Stimulated activated CD4-positive, alpha-beta T cell treated with anti-CD3 and anti-CD28 coated beads, Interleukin-15, amount 100 ng/mL, for 48 hours (primary cell): ENCODE measurements at places on chromosomes 2 and 18.

- no peak for DNase-seq
Measured at GRCh38 chr2:138291805-138292204, 209.8 kb upstream of the SPOPL start.

DNA sequence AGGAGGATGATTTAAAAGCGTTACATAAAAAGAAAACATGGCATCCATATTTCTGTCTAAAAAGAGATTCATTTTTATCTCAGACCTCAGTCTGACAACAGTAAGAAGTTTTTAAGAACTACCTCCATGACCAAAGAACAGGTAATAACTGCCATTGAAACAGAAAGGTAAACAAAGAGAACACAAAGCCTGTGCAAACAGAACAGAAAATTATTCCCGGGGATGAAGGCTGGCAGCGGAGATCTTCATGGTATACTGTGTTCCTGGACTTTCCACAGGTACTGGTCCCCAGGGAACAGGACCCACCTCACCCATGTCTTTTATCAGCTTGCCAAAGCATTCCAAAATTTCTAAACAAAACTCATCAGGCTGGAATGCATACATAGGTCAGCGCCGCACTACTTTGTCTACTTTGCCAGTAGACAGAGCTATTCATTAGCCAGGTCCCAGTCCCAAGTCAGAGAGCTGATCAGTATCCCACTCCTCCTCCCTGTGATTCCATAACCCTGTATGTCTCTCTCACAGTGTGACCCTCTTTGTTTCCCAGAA lies 277.3 kb downstream of the MBD2 start:
- DNase-seq = no peak

GRCh38 chr18:47754311-47755101 lies 176.0 kb downstream of the SMAD2 start:
- DNase-seq = peak; percentile 38

- DNase-seq = no peak
Measured at GRCh38 chr18:45526114-45526841, 89.0 kb upstream of the SLC14A2 start.

DNA sequence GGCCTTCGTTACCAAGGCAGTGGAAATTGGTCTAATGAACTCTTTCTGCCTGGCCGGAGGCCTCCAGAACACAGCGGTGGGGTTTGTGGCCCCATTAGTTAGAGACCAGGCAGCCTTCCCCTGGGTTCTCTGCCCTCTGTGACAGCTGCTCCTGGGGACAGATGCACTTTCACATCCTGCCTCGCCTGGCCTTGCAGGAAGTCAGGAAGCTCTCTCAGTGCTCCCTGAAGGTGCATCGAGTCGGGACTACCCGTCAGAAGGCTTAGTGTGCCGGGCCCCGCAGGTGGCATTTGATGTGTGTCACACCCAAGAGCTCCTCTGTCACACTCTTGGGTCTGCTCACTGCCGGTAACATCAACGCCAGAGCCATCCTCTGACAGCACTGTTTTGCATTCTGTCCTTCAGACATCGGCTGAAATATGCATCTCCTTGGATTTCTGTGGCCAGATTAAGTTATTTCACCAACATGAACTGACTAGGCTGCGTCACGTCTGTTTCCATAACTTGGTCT lies 158.3 kb downstream of the LDLRAD4 start:
- peak; percentile 53 for DNase-seq

DNA sequence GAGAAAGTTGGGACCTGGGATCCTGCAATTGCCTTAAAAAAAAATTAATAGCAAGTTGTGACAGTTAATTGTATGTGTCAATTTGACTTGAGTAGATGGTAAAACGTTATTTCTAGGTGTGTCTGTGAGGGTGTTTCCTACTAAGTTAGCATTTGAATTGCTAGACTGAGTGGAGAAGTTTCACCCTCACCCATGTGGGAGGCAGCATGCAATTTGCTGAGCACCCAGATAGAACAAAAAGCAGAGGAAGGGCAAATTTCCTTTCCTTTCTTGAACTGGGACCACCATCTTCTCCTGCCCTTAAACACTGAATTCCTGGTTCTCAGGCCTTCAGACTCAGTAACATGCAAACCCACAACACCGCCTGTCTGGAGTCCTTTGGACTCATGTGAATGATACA lies 455.7 kb downstream of the GALR1 start:
- DNase-seq = no peak

DNA sequence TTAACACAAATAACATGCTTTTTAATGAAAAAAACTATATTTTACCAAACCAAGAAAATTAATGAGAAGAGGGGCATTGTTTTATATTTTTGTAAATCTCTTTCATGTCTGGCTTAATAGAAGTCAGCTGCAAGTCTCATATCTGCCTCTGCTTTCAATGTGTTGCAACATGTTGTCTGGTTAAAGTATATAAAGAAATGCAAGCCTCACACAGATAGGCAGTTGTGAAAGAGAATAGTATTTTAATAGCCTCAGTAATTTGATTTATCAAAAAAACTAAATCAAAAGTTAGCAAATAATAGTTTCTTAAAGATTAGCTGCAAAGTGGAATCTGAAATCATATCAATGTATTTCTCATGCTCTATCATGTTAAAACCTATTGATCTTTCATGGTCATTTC lies 52.9 kb upstream of the NCOA1 start:
- no peak for DNase-seq

GRCh38 chr2:150609831-150610582 lies 122.5 kb upstream of the RND3 start:
- no peak for DNase-seq
